8988T (cell line): ENCODE measurements at places on chromosomes 4 and X.
A peak's percentile ranks its signal among the peaks of the same experiment; 100 is the strongest.

DNA sequence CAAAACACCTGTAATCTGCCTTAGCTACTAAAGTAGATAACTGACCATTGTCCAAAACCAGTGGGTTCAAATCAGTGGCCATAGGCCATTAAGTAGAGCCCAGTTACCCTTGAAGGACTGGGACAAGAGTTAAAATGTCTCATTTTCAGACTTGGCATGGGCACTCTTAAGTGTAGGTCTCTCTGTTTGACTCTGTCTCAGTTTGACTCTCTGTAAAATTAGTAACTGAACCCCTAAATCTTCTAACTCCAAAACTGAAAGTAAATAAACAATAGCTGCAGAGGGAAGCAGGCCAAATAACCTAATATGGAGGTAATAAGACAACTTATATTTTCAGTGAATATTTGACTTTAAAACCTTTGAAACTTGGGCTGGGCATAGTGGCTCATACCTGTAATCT lies 89.1 kb downstream of the SLC16A2 start:
- no peak for DNase-seq

DNA sequence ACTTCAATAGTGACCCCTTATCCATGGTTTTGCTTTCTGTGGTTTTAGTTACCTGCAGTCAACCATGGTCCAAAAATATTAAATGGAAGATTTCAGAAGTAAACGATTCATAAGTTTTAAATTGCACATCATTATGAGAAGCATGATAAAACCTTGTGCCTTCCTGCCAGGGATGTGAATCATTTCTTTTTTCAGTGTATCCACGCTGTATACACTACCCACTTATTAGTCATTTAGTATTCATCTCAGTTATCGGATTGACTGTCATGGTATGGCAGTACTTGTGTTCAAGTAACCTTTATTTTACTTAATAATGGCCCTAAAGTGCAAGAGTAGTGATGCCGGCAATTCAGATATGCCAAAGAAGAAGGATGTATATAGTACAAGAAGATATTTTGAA lies 37.7 kb upstream of the TASL start:
- DNase-seq: no peak

GRCh38 chr4:51918251-51918650 lies 75.3 kb downstream of the DCUN1D4 start:
- DNase-seq: no peak

GRCh38 chr4:158962393-158962792 lies 140.5 kb upstream of the RAPGEF2 start:
- DNase-seq: no peak

- DNase-seq: no peak
Measured at GRCh38 chr4:126479709-126480108, 1153.0 kb upstream of the INTU start.

DNA sequence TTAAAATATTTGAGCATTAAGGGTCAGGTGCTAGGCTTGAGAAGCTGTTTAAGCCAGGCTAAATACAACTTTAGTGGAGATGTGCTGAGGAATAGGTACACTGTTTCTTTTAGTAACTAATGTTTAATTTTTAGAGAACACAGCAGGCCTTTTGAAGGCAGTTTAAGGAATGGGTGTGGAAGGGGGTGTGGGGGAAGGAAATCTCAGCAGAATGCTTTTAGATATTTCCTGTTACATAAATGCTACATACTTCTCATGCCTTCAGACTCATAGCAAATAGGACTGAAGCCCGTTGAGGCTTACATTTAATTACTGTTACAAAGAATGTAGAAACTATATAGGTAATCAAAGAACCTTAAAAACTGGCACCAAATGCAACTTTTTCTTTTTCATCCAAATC lies 66.3 kb downstream of the WWC2 start:
- DNase-seq: no peak

GRCh38 chr4:167234316-167234881 lies at the start of gene SPOCK3:
Gene SPOCK3 (minus strand): TSS chr4:167234494.
- DNase-seq: peak; percentile 37

DNA sequence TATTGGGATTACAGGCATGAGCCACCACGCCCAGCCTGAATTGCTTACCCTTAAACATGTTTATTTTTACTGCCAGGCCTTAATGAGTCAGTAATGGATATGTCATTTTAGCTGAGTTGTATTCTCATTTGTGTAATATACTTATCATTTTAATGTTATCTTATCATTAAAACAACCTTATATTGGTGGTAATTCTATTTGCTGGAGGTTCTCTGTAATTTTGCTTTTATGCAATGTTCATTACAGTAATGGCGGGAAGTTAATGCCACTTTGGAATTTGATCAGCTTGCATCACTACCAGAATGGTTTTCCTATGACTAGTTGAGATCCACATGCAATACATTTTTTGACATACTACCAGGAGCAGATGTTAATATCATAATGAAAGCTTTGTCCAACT lies 6.3 kb upstream of the PGAM4 start:
- DNase-seq: no peak

- DNase-seq: no peak
Measured at GRCh38 chr4:130147641-130148040, 1051.7 kb downstream of the C4orf33 start.

DNA sequence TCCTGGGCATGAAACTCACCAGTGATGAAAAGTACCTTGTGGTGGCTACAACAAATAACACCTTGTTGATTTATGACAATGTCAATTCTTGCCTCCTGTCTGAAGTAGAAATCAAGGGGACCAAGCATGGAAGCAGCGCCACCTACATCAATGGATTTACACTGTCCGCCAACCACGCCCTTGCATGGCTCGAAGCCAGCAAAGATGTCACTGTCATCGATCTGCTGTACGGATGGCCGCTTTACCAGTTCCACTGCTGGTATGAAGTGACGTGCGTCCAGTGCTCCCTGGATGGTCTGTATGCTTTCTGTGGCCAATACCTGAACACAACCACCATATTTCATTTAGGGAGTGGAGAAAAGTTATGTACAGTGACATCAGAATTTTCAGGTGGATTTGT lies 200.5 kb downstream of the NWD2 start:
- DNase-seq: no peak

GRCh38 chr4:139815778-139816601 lies 150.4 kb downstream of the MGST2 start:
- no peak for DNase-seq

DNA sequence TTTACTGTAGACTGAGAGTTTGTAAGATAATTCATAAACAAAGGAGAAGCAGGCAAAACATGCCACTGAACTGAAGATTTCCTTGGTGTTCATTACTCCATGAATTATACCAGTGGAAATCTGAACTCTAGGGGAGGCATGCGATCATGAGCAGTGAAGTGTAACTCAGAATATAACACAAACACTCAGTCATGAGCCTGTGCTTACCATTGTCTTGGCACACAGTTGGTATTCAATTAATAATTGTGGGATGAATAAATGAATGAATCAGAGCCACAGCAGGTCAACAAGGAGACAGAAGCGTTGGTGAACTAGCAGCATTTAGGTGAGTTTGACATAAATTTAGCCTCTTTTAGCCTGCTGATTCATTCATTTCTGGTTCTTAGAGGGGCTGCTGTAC lies 263.5 kb upstream of the DKK2 start:
- no peak for DNase-seq

DNA sequence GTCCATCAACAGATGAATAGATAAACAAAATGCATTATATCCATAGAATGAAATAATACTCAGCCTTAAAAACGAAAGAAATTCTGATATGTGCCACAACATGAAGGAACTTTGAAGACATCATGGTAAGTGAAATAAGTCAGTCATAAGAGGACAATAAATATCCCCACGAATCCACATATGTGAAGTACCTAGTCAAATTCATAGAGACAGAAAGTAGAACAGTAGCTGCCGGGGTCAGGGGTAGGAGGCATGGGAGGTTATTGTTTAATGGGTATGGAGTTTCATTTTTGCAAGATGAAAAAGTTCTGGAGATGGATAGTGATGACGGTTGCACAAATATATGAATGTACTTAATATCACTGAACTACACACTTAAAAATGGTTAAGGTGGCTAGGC lies 151.6 kb upstream of the MAP3K15 start:
- DNase-seq: no peak

DNA sequence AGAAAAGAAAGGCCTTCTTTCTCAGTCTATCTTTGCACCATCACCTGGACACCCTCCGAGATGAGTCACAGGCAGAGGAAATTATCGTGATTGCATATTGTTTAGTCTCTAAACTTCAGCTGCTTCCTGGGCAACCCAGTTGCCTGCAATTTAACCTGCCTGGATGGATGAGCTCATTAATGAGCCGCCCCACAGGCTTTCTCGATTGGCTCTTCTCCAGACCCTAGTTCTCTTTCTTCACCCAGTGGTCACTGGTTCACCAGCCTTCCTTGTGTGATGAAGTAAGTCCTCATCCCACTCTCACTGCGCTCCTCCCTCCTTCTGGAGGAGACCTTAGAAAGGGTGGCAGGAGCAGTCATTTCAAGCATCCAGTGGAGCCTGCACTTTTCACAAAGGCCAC lies 94.4 kb downstream of the SOWAHB start:
- DNase-seq: no peak
